Hematopoietic multipotent progenitor cell treated with erythropoietin and hydrocortisone succinate and interleukin-3 and kit ligand, for 17 days (in vitro differentiated cells): ENCODE measurements at places on chromosomes 2 and 18.

DNA sequence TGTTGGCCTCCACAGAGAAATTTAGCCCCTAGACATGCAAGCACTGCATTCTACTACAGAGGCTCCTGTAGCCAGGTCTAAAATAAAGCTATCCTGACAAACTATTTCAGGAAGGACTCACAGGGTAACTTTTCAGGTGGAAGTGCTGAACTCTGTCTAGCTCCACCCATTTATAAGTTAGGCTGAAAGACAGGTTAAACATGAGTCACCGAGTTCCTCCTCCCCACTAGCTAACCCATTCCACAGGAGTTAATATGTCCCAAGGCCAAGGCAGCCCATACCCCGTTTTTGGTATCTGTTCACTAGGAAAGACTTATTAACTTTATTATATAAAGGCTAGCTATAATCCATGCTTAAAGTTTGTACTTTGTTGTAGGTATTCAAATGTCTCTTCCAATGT, 3.5 kb downstream of the CWC22 start:
- no peak for DNase-seq

- no peak for DNase-seq
Observed at GRCh38 chr2:97759727-97760407, 46.5 kb downstream of the ZAP70 start.

DNA sequence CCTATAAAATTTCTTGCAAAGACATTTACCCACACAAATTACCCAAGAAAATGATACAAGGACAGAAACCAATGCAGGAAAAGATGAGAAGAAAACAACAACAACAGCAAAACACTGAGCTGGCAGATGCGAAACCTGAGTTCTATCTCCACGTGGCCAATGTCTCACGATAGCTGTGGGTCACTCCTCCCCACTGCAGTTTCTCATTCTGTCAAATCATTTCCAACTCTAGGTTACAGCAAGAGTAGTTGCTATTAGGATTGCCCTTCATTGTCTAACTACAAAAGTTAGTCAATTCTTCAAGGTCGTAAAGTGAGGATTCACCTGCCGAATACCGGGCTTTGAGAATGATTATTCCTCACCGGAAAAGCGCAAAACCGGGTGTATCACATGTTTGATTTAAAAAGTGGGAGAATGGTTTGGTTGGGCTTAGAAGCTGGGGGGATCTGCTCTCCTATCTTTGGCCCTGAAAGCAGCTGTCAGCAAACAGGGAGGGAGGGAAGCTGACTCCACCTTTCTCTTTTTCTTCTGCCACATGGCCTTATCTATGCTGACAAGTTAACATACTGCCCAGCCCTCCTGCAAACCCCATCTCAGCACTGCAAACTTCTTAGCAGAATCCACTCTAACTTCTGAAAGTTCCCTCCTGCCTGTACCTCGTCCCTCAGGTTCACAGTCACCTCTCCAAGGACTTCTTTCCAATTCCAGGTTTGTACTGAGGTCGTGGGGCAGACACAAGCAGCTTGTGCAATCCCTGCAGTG, 473.0 kb downstream of the SOX11 start:
- no peak for DNase-seq

- DNase-seq, result no peak
Observed at GRCh38 chr2:24123922-24124580, 782 bp downstream of the FAM228B start.

DNA sequence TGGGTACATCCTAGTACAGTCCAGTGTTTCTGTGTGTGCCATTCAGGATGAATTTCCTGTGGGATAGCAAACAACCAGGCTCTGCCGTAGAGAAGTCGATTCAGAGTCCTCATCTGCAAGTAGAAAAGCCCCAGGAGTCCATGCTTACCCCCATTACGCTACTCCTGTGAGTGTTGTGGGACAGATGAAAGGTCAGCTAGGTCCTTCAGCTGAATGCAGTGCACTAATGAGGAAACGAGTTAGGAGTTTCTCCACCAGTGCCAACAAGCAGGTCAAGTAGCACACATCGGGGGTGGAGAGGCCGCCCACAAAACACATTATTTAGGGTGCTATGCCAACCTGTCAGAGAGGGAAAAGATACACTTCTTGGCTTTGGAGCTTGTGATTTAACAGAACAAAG, 2.5 kb upstream of the GPR39 start:
- DNase-seq, result no peak

- no peak for DNase-seq
Observed at GRCh38 chr2:109662889-109663288, 48.7 kb downstream of the SOWAHC start.

DNA sequence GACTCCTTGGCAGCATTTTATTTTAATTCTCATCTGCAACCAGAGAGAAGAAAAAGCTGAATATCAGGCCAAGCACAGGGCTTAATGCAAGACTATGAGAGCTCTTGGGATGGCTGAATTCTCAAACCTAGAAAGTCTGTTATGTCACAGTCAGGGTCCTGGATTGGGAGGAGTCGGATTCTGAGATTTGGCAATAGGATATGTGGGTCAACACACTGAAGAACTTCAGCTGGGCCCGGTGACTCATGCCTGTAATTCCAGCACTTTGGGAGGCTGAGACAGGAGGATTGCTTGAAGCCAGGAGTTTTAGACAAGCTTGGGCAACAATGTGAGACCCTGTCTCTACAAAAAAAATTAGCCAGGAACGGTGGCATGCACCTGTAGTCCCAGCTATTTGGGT, 102.4 kb downstream of the COL3A1 start:
- DNase-seq, result no peak

DNA sequence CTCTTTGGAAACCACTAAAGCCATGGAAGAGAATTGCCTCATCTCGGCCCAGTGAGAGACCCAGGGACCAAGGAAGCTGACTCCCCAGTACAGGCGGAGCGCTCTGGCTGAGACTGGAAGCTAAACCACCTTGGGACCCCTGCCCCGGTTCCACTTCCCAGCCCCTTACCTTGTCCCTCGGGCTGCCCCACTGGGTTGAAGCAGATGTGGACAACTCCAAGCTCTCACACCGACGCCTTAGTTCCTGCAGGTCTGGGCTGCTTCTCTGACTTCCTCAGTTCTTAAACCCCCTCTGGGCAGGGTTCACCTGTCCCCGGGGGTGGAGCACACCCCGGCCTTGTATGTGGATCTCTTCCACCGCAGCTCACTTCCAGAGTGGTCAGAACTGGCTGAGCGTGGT, 266.2 kb downstream of the PHLPP1 start:
- no peak for DNase-seq

- no peak for DNase-seq
Observed at GRCh38 chr2:41283079-41283775, 764.6 kb upstream of the PKDCC start.

DNA sequence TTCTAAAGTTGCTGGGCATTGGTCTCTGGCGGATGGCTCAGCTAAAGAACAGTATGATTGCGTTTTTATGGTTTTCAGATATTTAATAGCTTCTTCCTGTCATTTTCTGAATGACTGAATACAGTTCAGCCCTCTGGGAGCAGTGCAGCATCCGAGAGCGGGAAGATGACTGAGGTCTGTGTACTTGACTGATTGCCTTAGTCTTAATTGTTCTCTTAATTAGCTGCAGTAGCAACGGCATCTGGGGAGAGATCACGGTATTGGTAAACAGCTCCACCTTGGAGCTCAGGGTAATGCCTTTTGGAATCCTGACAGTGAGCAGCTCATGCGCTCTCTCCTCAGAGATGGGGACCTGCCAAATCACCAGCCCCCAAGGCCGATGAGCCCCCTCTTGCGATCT, 481.4 kb upstream of the SPRED2 start:
- no peak for DNase-seq

DNA sequence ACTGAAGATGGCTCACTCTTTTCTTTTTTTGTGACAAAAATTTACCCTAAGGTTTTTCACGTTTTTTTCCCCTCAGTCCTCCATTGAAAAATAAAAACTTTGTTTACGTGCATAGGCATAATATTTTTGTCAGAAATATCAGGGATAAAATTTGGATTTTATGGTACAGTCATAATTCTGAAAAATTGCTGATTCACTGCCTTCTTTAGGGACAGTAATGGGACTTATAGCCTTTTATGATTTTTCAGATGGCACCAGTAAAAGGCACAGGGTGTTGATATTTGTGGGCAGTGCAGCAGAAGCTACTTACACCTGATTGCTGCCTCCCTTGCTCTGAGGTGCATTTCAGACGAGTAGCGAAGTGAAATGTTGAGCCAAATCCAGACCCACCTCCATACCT, 139.4 kb upstream of the CDCA7 start:
- DNase-seq, result no peak

DNA sequence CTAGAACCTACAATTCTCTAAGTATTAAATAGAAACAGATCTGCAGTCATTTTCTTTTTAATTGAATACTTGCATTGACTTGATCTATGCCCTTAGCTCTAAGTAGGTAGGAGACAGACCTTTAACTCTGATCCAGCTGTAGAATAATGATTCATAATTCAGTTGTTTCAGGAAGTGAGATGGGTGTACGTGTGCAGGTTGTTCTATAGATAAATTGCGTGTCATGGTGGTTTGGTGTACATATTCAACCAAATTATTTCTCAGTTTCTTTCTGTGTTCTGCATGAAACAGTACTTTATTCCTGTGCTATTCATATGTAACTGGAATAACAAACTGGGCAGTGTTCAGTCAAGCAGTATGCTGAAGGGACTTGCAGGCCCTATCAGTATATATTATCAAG, 34.3 kb upstream of the CD226 start:
- DNase-seq, result no peak

- no peak for DNase-seq
Observed at GRCh38 chr2:46535360-46535759, 56.0 kb downstream of the TMEM247 start.

GRCh38 chr2:8513601-8514273, 168.1 kb upstream of the ID2 start:
- no peak for DNase-seq
